ENCODE measurements at places on chromosomes 16 and 17.

DNA sequence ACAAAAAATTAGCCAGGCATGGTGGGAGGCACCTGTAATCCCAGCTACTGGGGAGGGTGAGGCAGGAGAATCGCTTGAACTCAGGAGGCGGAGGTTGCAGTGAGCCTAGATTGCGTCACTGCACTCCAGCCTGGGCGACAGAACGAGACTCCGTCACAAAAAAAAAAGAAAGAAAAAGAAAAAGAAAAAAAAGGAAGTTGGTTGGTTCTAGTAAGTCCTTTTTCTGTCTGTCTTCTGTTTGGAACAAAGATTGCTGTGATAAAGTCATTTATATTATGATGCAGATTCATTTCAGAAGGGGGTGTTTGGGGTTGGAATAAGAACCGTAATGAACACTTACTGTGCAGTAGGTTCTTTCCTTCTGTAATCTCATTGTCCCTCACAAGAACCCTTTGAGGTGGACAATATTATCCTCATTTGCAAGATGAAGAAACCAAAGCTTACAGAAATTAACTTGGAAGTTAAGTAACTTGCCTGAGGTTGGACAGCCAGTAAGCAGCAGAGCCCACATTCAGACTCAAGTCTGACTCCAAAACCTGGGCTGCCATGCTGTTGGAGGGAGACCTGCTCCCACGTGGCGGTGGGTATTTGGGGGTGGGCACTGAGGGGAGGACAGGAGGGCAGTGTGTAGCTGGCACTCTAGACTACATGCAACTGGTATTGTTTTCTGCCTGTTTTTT is 10.3 kb downstream of the MINK1 start:
- no peak for DNase-seq

DNA sequence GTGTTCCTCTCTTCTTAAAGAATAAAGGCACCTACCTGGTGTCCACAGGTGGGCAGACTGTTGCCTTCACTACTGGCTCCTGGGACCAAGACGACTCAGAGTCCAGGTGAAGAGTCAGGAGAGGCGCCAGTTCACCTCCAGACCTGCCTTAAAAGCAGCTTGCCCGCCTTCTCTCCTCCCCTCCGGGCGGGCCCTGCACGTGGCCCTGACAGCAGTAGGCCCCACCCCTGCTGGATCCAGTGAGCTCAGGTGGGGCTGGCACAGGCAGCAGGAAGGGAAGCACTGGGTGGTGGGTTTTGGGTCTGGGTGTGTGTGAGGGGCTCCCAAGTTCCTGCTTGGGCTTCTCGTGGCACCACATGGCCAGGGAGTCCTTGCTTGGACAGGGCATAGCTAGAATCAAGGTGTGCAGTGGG is at the start of gene TNS4:
TSS of gene TNS4 (minus strand) at position 125 of the 413 bp plus-strand sequence. CDS start 5,198 bp downstream, outside the sequence.
- DNase-seq: peak; percentile 86

DNA sequence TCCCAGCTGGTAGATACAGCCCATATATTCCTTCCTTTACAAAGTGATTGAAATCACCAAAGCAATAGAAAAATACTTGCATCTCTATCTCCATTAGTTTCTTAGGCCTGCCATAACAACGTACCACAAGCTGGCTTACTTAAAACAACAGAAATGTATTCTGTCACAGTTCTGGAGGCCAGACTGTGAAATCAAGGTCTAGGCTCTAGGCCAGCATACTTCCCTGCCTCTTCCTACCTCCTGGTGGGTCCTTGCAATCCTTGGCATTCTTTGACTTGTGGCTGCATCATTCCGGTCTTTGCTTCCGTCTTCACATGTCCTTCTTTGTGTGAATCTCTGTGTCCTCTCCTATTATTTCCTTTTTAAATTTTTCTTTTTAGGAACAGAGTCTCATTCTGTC is 62.5 kb downstream of the ERCC4 start:
- no peak for DNase-seq

DNA sequence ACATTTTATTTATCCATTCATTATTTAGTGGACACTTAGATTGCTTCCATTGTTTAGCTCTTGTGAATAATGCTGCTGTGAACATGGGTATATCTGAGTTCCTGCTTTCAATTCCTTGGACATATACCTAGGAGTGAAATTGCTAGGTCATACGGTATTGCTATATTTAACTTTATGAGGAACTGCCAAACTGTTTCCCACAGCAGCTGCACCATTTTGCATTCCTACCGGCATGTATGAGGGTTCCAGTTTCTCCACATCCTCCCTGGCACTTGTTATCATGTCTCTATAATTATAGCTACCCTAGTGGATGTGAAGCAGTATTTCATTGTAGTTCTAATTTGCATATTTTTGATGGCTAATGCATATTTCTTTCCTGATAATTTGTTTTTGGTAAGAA is 23.7 kb upstream of the DRG2 start:
- no peak for DNase-seq
